ENCODE measurements at places on chromosomes 3 and 15.

- DNase-seq = no peak
Measured at GRCh38 chr15:48823237-48823636, 12.4 kb upstream of the CEP152 start.

- no peak for DNase-seq
Measured at GRCh38 chr3:58012302-58012701, 4.1 kb downstream of the FLNB start.

GRCh38 chr15:57769266-57769665 lies 62.8 kb downstream of the POLR2M start:
- DNase-seq = peak; percentile 86

DNA sequence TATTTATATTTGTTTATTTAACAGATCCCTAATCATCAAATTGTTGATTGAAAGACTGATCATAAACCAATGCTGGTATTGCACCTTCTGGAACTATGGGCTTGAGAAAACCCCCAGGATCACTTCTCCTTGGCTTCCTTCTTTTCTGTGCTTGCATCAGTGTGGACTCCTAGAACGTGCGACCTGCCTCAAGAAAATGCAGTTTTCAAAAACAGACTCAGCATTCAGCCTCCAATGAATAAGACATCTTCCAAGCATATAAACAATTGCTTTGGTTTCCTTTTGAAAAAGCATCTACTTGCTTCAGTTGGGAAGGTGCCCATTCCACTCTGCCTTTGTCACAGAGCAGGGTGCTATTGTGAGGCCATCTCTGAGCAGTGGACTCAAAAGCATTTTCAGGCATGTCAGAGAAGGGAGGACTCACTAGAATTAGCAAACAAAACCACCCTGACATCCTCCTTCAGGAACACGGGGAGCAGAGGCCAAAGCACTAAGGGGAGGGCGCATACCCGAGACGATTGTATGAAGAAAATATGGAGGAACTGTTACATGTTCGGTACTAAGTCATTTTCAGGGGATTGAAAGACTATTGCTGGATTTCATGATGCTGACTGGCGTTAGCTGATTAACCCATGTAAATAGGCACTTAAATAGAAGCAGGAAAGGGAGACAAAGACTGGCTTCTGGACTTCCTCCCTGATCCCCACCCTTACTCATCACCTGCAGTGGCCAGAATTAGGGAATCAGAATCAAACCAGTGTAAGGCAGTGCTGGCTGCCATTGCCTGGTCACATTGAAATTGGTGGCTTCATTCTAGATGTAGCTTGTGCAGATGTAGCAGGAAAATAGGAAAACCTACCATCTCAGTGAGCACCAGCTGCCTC lies 14.7 kb downstream of the THBS1 start:
- no peak for DNase-seq

- DNase-seq = peak; percentile 69
Measured at GRCh38 chr15:99249270-99249841, at the start of gene TTC23. TSS of gene TTC23 (minus strand) at chr15:99249581. CDS start at chr15:99228712, 20,869 bp downstream.

- no peak for DNase-seq
Measured at GRCh38 chr15:84772031-84772430, 23.6 kb downstream of the ZNF592 start.

- no peak for DNase-seq
Measured at GRCh38 chr15:37094333-37094914, 5.9 kb downstream of the MEIS2 start.

DNA sequence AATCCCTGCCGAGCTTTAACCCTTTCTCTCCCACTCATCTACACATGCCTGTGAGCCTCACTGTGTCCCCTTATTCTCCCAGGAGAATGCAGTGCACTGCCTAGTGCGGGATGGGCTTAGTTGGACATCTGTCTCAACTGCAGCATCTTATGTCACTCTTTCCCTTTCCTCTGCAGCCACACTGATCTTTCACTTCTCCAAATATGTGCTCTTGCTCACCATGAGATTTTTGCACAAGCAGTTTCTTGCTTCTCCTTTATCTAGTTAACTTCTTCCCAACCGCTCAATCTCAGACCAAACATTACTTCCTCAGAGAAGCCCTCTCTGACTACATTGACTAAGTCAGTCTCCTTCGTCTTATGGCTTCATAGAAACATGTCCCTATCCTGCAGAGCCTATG lies 292.3 kb downstream of the KBTBD8 start:
- no peak for DNase-seq

- no peak for DNase-seq
Measured at GRCh38 chr3:122458992-122459391, 43.1 kb upstream of the WDR5B start.

DNA sequence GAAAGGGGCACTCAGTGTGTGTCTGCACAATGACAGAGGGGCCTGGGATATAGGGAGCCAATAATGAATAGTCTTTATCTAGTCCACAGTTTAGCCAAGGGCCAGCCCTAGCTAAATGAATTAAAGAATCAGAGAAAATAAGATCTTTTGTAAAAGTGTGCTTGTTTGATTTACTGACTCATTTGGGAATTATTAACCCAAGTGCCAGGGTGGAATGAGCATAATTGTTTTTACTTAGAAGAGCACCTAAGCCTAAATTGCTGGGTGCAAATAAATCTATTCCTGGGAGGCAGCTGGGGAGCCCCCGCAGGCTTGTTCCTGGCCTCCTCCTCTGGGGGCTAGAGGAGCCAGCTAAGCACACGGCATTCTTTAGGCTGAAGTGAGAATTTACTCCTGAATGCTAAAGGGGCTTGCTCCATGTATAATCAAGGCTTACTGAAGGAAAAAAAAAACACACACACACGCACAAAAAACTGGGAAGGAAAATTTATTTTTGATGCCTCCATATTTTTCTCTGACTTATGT lies 405.3 kb upstream of the SUCLG2 start:
- DNase-seq = no peak

DNA sequence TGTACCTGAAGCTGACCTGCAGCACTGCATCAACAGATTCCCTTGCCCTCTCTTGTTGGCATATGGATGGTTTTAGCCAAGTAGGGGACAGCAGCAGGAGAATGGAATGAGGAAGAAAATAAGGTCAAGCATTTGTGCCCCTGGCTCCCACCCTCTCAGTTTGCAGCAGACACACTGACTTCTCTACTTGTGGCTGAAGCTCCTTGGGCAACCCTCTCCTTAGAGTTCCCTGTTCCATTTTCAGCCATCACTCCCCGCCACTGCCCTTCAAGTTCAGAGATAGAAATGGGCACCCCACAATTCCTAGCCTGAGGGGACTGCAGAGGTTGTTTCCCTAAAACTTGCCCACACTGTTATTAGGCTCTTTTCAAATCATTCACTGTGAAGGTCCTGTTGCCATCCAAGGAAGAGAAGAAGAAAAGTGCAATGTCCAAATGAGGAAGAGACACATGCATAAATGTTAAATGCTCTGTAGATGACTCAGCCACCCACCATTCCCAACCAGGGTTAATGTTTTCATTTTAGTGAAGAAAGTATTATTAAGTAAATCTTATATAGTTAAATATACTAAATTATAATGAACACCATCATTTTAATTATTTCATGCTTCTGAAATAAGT lies 295.9 kb upstream of the UBE2E2 start:
- DNase-seq = no peak

DNA sequence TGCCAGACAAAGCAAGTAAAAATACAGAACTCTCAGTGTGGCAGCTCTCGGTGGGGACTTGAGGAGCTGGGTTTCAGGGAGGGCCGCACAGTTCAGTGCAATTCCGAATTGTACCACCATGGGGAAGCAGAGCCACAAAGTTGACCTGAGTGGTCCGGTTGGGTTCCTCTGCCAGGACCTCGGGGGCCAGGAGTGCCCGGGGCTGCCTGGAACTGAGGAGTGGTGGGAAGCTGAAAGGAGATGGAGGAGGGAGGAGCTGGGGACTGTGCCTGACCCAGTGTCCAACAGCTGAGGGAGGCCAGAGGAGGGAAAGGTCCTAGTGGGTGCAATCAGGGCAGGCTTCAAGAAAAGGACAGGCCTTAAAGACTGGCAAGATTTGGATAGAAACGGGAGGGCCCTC lies 32.2 kb upstream of the TRH start:
- DNase-seq = no peak

GRCh38 chr3:14484741-14485140 lies 55.4 kb downstream of the GRIP2 start:
- DNase-seq = no peak

GRCh38 chr15:57867970-57868798 lies 161.7 kb downstream of the POLR2M start:
- no peak for DNase-seq

GRCh38 chr3:180630371-180630770 lies 28.4 kb downstream of the TTC14 start:
- no peak for DNase-seq

DNA sequence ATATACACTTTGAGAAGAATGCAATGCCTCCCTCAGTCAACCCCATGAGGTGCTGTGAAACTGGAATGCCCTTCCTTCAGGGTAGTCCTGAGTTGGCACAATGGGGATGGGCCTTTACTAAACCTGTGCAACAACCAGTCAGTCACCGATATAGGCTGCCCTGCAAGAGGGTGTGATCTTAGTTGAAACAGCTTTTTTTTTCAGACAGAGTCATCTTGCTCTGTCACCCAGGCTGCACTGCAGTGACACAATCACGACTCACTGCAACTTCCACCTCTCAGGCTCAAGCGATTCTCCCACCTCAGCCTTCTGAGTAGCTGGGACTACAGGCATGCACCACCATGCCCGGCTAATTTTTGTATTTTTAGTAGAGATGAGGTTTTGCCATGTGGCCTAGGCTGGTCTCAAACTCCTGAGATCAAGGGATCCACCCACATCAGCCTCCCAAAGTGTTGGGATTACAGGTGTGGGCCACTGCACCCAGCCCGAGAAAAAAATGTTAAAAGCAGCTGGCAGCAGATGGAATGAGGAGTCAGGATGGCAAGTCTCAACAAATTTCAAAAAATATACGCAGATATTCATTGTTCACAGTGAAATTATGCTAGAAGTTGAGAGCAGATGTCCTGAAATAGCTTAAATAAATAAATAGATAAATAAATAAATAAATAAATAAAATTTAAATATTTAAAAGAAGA lies 31.8 kb downstream of the MYO5A start:
- no peak for DNase-seq

- DNase-seq = no peak
Measured at GRCh38 chr15:55707518-55707917, 35.4 kb downstream of the PRTG start.

- DNase-seq = no peak
Measured at GRCh38 chr15:78426300-78426699, 11.7 kb upstream of the IREB2 start.

- peak; percentile 49 for DNase-seq
Measured at GRCh38 chr3:49802719-49803464, at the start of gene INKA1. TSS of gene INKA1 (plus strand) at chr3:49803261. CDS start at chr3:49803393, 132 bp downstream.

DNA sequence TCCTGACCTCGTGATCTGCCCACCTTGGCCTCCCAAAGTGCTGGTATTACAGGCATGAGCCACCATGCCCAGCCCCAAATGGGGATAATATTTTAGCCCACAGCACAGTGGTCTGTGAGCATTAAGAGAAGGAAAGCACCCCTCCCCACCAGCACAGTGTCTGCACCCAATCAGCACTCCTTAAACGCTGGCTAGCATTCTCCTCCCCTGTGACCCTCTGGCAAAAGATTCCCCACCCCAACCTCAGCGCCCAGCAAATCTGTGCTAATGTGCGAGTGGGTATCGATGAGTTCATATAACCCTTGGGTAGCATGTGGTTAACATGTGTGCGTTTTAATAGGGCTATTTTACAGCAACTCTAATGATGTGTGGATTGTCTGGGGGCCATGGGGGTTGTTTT lies 18.3 kb upstream of the EPHB3 start:
- DNase-seq = peak; percentile 55

DNA sequence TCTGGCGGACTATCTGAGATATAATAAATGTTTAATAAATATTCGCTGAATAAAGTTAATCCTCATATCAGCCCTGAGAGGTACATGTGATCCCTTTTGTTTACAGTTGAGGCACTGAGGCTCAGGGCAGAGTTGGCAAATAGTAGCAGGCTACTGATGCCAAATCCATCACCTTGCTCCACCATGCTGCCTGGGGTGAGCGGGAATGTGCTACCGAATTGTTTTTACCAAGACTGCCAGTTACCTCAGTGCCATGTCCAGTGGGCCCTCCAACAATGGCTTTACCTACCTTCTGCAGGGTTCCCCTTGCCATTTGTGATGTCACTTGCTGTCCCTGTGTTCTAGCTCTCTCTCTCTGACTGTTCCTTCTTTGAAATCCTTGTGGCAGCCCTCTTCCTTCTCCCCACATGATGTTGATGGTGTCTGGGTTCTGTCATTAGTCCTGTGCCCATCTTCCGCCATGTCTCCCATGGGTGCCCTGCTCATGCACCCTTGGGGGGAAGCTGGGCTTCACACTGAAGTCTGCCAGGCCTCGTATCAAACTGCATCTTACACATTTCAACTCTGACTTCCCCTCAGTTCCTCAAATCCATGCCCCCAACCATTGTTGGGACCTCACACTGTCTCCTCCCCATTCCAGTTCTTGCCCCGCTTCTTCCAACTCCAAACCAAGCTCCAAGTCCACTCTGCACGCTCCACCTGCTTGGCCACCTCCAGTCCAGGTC lies 35.4 kb downstream of the SLCO2A1 start:
- no peak for DNase-seq

DNA sequence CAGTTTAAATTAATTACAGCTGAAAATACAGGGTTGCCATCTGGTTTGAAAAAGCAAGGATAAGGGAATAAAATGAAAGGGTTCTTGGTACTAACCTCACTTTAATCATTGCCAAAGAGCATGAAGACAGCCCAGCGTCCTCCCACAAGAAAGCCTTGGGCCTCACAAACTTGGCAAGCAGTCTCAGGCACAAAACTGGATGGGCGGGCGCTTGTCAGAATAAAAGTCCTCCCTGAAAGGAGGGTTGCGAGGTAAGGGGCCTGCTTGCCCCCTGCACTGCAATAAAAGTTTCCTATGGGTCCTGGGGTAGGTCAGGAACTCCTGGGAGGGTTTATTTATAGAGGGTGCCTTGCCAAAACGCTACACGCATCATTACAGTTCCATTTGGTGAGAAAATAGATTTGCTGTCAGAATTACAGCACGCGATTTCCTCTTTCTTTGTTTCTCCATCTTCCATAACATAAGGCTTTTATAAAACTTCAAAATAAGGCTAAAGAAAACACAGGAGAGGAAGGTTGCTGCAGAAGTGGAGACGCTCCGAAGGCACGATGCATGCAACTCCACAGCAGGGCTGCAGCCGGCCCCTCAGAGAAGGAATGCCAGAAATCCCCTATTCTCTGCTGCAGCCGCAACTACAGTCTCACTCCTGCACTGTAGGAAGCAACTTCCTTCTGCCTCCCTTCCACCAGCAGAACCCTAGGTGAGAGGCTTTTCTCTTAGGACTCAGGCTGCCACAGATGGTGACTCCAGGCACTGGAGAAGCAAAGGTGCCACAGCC lies 61.3 kb downstream of the VGLL4 start:
- DNase-seq = peak; percentile 84

- DNase-seq = no peak
Measured at GRCh38 chr3:148389916-148390315, 307.8 kb upstream of the AGTR1 start.

DNA sequence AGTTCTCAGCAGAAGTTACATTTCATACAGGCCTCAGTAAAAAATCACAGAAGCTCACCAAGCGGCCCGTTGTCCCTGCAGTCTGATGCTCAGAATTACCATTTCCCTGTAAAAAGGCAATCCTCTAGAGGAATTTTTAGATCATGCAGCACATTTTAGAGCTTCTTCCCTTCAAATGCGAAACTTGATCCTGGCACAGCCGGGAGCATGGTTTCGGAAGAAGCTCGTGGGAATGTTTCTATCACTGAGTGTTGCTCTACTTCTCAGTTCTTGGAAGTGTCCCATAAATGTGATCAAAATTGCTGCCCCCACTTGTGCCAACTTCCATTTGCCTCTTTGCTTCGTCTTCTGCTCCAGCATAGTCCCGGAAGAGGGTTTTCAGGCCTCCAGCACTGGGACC lies 3.8 kb upstream of the H1-8 start:
- DNase-seq = no peak

- DNase-seq = no peak
Measured at GRCh38 chr15:52348056-52348745, 52.6 kb upstream of the MYO5C start.
